ENCODE measurements at places on chromosomes 4 and X.

DNA sequence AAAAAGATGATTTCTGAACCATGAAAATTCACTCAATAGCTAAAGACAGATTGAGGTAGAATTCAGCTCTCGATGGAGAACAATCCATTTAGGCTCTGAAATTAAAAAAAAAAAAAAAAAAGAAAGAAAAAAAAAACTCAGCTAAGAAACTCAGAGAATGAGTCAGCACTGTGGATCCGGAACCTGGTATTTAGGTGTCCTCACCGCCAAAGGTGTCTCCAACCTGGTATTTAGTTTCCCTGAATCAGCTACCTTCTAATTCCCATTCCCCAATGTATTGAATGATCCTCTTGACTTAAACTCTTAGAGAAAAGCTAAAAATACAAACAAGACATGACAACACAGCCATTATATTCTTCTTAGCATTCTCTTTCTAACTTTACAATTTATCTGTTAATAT is 150.3 kb upstream of the RASGEF1B start:
- DNase-seq = no peak

GRCh38 chr4:75830906-75831305 is 71.3 kb downstream of the PPEF2 start:
- no peak for DNase-seq

- no peak for DNase-seq
Measured at GRCh38 chr4:177367336-177367735, 57.7 kb downstream of the NEIL3 start.

GRCh38 chrX:150837845-150838244 is 60.6 kb downstream of the CD99L2 start:
- no peak for DNase-seq

DNA sequence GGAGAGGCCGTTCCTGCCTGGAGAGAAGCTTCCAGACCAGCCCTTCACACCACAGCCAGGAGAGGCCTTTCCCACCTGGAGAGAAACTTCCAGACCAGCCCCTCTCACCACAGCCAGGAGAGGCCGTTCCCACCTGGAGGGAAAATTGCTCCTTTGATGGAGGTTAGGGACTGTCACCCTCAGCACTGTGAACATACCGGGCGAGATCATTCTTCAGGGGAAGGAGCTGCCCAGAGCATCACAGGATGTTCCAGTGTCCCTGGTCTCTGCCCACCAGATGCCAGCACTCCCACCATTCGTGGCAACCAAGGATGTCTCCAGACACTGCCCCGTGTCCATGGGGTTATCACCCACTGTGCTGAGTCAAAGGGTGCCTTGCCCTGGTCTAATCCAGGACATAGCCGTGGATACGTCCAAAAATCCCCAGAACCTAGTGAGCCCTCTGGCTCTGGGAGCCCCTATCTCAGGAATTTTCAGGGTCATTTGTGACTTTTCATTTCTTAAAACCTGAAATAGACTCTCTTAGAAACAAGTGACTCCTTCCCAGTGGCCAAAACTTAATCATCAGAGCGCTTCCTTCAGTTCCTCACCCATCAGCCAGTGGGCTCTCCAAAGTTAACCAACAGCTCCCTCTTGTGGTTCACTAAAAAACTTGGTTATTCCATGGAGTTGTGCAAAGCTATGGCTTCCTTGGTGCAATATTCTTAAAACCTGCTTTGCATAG is 80.2 kb downstream of the CRMP1 start:
- peak; percentile 17 for DNase-seq

DNA sequence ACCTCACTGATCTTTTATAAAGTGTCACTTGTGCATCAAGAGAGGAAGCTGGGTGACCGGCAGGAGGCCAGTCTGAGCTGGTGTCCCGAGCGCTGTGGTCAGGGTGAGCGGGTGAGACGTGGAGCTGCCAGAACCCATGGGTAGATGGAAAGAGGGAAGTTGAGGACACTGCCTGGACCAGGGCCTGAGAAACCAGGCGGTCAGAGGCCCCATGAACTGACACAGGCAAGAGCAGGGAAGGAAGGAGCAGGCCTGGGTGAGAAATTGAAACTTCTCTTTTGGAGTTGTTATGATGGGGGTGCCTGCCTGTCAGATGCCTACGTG is 192.6 kb downstream of the AFAP1 start:
- DNase-seq = no peak

- no peak for DNase-seq
Measured at GRCh38 chr4:97587912-97588311, 555.4 kb downstream of the STPG2 start.

DNA sequence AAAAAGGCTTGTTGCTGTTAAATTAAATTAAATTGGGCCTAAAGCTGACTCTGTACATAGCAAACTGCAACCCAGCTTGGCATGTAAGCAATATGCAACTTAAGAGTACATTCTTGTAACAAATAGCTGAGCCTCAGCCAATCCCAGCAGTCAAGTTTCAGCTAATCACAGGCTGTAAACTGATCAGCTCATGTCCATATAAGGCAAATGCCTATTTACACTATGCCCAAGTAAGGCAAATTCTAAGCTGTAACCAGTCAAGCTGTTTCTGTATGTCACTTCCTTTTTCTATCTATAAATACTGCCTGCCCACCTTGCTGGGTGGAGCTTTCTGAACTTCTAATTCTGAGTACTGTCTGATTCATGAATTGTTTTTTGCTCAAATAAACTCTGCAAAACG is 429.1 kb upstream of the FTHL17 start:
- DNase-seq = no peak

GRCh38 chr4:138236037-138236436 is 6.1 kb downstream of the SLC7A11 start:
- no peak for DNase-seq

GRCh38 chr4:1057403-1057745 is 45.9 kb downstream of the FGFRL1 start:
- no peak for DNase-seq

DNA sequence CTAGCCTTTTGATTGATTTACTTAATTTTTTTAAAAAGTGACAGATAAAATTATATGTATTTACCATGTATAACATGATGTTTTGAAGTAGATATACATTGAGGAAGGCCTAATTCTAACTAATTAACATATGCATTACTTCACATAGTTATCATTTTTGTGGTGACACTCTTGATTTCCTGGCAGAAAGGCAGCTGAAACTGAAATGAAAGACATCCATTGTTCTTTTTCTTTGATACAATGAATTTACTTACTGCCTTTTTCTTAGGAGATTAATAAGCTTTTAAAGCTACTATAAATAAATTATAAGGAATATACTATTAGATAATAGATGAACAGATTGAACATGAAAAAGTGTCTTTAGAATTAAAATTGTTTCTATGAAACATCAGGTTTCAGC is 26.7 kb downstream of the ANKRD50 start:
- DNase-seq = no peak

- no peak for DNase-seq
Measured at GRCh38 chr4:55636656-55636999, 530 bp upstream of the NMU start.

- DNase-seq = no peak
Measured at GRCh38 chr4:113153529-113154101, 104.2 kb downstream of the ANK2 start.

- no peak for DNase-seq
Measured at GRCh38 chr4:41927796-41928499, 7.3 kb upstream of the TMEM33 start.

- DNase-seq = no peak
Measured at GRCh38 chr4:72712997-72713396, 144.0 kb upstream of the ADAMTS3 start.

DNA sequence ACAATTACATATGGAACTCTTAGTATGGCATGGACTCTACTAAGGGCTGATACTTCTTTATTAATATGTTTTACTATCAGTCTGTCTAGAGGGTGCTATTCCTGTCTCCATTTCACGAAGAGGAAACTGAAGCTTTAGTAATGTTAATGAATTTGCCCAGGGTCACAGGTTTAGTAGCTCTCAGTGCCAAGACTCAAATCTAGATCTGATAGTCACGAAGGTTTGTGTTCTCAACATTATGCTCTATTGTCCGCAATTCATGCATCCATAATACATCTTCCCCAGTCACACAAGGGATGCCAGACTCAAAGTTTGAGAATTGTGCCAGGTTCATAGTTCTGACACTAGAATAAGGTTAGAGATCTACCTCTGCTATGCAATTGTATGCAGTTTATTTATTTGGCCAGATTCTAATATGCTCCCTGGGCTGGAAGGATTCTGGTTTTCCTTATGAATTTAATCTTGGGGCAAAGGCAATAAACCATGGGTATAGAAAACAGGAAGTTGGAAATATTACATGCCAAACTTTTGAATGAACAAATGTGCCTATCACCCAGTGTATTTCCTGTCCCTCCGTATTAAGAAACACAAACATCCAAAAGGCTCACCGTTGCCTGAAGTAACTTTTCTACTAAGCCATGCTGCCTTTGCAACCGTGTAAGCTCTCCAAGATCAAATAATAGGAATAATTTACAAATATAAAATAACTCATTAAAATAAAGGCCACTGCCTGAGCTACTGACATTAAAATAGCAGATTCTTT is 478.5 kb downstream of the INPP4B start:
- no peak for DNase-seq

DNA sequence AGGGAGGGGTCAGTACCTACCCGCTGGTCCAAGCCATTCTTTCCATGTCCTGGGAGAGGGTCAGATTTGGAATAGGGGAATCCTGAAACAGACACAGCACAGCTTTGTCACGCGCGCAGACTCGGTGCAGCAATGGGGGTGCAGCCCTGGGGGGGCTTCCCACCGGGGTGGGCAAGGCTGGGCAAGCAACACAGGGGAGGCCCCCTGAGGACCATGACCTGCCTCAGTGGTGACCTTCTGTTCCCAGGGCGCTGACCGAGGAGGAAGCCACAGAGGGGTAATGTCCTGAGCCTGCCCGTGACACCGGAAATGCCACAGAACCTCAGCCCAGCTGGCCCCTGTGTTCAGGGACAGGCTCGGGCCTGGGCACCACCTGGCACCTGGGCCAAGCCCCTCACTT is 53.2 kb upstream of the AFAP1 start:
- DNase-seq = no peak

GRCh38 chrX:10989386-10989785 is 121.7 kb upstream of the HCCS start:
- no peak for DNase-seq

DNA sequence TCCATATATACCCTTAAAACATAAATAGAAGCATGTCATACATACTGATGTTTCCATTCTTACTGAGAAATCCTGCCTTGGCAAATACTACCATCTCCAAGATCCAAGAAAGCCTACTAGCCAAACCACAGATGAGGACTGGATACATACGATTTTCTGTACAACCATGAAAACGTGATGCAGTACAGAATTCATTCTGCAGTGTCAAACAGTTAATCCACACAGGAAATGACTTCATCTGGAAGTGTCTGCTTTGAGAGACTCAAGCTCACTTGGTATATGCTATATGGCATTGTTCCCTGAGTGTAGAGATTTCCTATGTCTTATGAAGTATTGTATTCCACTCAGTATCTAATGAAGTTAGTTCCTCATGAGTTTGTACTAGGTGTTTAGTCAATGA is 94.3 kb downstream of the CT47B1 start:
- no peak for DNase-seq

GRCh38 chr4:159979953-159980352 is 877.1 kb downstream of the RAPGEF2 start:
- no peak for DNase-seq

DNA sequence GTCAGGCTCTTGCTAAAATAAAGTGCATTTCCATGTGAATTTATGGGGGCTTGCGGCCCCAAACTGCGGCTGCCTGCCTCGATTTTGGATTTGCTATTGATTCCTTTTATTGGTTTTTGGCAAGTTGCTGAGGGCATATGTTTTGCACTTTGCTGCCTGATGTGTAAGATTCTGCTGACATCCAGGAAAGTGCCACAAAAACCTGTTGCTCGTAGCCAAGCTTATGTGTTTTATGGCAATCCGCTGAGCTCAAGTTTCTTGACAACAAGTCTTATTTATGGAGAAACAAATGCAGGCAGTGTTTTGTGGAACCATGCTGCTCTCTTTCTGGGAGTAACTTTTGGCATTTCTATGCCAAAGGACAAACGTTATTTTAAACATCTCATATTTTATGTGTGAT is 97.3 kb upstream of the DDIT4L start:
- DNase-seq = no peak

DNA sequence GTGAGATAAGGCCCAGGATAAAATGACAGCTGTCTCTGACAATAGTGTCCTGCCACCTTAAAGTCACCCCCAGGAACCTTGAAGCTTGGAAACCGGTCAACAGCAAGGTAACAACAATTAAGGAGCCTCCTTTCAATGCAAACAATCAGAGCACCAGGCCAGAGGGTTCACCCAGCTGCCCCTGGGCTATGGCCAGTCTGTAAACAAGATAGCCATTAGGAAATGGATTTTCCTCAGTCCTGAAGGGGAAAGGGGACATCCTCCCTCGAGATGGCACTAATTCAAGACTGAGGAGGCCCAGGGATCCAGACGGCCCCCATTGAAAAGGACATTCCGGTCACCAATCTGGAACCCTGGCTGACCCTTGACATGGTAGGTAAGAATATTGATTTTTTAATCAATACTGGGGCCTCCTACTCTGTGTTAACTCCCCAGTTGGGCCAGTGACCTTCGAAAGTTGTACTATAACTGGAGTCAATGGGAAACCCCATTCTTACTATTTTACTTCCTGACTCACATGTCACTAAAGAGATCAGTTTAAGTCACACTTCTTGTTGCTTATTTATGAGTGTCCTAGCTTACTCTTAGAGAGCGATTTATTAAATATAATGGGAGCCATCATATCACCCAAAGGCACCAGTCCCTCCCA is 61.7 kb upstream of the CT45A1 start:
- no peak for DNase-seq

GRCh38 chr4:102390438-102390837 is 45.2 kb upstream of the SLC39A8 start:
- DNase-seq = no peak

DNA sequence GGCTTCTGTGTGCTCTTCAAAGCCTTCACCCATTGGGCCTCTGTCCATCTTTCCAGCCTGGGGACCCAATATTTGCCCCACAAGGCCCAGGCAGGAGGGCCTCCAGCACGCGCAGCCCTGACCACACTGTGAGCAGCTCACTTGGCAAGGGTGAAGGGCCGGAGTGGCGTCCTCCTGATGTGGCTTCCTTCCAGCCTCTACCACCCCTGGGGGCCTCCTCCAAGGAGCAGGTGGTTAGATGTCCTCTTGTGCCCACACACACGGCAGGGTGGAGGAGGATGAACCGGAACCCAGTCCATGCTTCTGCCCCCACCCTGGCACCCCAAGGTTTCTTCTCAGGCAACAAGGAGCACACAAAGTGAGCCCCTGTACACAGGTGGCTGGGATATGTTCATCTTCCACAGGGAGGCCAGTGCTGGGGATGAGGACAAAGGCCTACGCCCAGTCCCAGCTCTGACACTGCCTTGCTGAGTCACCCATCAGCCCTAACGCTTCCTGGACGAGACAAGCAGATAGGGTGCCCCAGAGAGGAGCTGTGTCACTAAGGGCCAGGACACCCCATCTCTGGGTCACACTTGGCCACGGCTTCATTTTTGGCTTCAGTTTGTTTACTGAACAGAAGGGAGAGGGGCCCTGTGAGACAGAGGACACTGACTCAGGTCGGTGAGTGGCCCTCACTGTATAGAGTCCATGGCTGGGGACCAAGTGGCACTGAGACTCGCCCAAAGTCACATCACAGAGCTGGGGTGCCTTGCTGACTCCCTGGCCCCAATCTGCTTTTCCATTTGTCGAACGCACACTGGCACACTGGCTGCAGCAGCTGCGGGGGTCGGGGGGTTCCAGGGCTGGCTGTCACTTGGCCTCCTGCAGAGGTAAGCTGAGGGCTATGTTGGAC is 1.9 kb downstream of the UBL4A start:
- no peak for DNase-seq

- DNase-seq = no peak
Measured at GRCh38 chr4:76738086-76738931, 159.6 kb downstream of the SOWAHB start.

GRCh38 chrX:150771116-150771515 is 77.9 kb downstream of the MTMR1 start:
- no peak for DNase-seq
